GM04503 (cell line): ENCODE measurements at places on chromosomes 2 and 18.

DNA sequence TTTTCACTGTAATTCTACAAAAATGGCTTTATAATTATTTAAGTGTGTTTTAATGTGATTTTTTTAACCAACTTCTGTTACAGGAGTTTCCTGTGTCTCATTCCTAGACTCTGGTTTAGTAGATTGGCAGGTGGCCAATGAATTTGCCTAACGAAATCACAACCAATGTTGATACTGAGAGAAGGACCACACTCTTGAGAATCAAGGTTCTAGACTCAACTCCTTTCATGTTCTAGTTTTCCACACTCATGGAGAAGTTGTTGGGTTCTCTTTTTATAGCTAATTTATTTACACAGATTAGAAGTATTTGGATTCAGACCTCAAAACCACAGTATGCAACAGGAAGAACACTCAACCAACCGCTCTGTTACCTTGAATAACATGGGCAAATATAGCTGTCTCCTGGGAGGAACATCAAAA lies 22.6 kb upstream of the USP34 start:
- DNase-seq, result no peak

DNA sequence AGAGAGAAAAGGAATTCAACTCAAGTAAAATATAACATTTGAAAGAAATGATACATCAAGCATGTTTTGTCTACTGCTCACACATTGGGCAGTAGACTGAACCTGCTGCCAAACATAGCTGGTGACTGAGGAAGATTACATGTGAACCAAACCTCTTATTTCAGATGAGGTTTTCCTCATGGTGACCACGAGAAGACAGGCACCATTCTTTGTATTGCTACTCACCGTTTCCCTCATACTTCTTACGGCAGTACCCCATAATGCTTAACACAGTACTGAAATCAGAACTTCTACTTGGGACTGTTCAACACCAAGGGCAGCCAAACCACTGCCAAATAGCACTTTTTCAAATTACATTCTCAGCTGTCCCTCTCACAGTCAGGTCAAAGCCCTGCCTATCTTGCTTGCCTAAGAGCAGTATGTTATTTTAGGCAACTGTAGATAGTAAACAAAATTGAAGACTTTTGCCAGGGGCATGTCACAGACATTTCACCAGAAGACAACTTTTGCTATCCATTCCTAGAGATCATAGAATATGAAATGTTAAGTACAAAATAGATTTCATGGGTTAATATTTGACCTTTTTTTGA lies 167.1 kb upstream of the DOK6 start:
- peak; percentile 23 for DNase-seq

- no peak for DNase-seq
Observed at GRCh38 chr2:172454404-172455120, 27.2 kb downstream of the ITGA6 start.

DNA sequence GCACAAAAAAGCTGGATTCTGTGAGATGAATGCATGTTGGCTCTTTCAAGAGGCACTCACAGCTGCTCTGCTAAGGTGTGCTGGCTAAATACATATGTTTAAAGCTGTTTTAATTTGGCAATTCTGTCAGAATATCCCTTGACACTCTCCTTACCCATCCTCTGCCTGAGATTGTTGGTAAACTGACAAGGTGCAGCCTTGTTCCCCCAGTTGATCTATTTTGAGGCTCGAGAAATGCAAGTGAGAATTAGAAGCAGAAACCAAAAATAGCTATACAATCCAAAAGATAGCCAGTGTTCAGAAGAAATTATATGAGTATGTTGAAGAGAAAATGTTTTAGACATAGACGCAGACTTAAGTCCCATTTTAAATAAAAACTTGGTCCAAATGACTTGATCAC lies 971.7 kb upstream of the GYPC start:
- no peak for DNase-seq

GRCh38 chr2:216555274-216555673 lies 56.6 kb downstream of the RPL37A start:
- peak; percentile 43 for DNase-seq

DNA sequence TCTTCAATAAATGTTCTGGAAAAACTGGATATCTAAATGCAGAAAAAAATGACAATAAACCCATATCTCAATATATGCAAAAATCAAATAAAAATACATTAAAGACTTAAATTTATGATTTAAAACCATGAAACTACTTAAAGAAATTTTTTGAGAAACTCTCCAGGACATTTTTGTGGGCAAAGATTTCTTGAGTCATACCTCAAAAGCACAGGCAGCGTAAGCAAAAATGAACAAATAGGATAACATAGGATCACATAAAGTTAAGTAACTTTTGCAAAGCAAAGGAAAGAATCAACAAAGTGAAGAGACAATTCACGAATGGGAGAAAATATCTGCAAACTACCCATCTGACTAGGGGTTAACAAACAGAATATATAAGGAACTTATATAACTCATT lies 1545.5 kb downstream of the SUCLG1 start:
- DNase-seq, result no peak

DNA sequence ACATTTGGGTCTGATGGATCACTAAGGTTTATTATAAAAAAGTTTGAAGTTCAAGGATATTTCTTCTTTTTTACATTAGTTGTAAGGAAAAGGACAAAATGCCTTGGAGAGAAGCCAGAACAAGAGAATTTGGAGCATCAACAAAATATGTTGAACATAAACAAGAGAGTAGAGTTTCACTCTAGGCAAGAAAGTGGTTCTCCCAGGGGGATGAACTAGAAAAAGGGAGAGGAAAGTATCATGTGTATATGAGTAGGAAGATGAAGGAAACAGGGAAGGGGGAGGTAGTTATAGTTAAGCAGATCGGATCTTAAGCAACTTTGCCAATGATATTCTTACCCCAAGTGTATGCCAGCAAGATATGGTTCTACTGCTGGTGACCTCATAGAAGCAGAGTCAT lies 63.8 kb upstream of the GALNT3 start:
- DNase-seq, result no peak

DNA sequence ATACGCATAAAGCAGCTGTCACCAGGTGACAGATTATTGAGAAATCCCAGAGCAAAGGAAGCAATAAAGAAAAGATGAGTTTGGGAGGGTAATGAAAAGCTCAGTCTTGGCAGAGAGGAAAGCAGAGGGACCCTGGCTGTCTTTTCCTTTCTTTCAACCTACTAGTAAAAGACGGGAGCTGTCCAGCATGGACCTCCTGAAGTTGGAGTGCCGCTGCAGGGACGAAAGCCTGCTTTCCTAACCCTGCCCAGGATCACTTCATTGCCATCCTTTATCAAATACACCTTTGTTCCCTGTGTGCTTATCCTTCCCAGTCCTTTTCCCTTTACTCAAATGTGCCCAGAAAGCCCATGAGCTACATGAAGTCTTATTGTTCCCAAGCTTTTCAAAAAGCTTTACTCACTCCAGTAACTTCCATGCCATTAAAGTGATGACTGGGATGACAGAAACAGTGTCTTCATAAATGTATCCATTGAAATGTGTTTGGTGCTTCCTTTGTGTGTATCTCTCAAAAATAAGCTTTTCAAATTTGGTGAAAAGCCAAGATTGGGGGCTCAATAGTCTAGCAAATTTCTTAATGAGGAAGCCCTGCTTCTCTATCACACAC lies 3.7 kb upstream of the SPR start:
- DNase-seq, result no peak

DNA sequence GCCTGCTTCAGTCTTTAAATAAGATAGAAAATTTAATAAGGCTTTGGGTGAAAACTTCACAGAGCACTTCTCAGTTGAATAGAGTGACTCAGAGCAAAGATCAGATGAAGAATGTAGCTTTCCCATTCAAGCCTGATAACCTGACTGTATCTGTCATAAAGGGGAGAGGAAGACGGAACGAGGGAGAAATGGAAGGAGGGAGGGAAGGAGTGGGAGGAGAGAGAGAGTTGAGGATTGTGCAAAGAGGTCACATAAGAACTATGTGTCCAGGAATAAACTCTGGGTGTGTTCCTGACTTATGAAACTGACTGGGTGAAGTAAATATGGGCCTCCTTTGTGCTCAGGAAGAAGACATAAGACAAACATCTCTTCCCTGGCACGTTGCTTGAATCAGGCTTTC lies 385.5 kb downstream of the LPIN1 start:
- DNase-seq, result no peak

DNA sequence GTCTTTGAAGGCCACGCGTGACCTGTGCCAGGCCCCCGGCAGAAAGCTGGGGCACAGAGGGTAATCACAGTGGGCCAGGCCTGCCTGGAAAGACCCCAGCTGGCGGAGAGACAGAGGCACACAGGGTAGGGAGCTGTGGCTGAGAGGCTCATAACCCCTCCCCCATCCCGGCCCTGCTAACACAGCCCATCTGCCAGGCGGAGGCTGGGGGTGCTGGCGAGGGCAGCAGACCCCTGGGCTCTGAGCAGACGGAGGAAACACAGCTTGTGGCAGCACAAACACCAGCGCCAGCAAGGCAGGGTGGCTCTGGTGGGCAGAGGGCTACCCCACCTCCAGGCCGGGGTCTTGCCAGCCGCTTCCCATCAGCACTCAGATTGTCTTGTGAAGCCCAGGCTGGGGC lies 19.0 kb downstream of the HS6ST1 start:
- DNase-seq, result no peak

- peak; percentile 42 for DNase-seq
Observed at GRCh38 chr18:32317651-32318050, 127.8 kb downstream of the MEP1B start.
